ENCODE measurements at places on chromosomes 5 and 9. TPM values are rescaled to one million over a fixed set of nuclear protein-coding genes. Genes with fewer than 3 reads are reported as not detected.

GRCh38 chr9:111559000-111559610, 34.1 kb downstream of the ZNF483 start:
- peaks cover 8% of the 10 kb centered on the region for H3K27me3 ChIP-seq
- H3K4me1 ChIP-seq: no peaks in the 10 kb centered on the region
- H3K36me3 ChIP-seq: peaks cover 62% of the 10 kb centered on the region
- peak overlapping the region; percentile 78 for H3K4me3 ChIP-seq

- H3K4me3 ChIP-seq: no peak overlapping the region
- DNase-seq: no peak
- peaks cover 30% of the 10 kb centered on the region for H3K4me1 ChIP-seq
These were observed 60.5 kb downstream of the MAP1B start for GRCh38 chr5:72167804-72168203.

GRCh38 chr9:126116351-126117157, 210.1 kb upstream of the MVB12B start:
- no peak overlapping the region for H3K4me3 ChIP-seq
- no peaks in the 10 kb centered on the region for H3K4me1 ChIP-seq
- no peak overlapping the region for H3K27ac ChIP-seq
- peaks cover 1% of the 10 kb centered on the region for H3K27me3 ChIP-seq
- DNase-seq: no peak

DNA sequence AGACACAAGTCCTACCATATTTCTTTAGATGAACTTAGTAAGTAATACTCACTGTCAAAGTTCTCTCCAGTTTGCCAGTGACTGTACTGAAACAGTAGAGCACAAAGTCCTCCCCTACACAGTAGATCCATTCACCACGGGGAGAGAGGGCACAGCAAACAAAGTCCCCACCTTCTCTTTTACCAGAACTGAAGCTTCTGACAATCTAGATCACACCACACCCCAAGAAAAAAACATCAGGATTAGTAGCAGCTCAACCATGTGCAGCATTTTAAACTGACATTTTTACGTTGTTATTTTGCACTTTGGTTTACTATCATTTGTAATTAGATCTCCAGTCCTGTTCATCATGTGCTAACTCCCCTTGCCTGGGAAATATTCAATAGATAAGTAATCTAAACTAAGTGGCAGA, 23.0 kb downstream of the DNAJA1 start:
- H3K4me1 ChIP-seq: peaks cover 4% of the 10 kb centered on the region
- peaks cover 28% of the 10 kb centered on the region for H3K36me3 ChIP-seq
- no peak for DNase-seq
- no peak overlapping the region for H3K4me3 ChIP-seq

GRCh38 chr5:146722361-146722779, 156.2 kb downstream of the PPP2R2B start:
- H3K27ac ChIP-seq: no peak overlapping the region
- no peak overlapping the region for H3K4me3 ChIP-seq
- no peaks in the 10 kb centered on the region for H3K36me3 ChIP-seq
- no peaks in the 10 kb centered on the region for H3K4me1 ChIP-seq
- no peak for DNase-seq

The EFNA5 gene
- 8.8 TPM for total RNA-seq

Data from endothelial cell (in vitro differentiated cells).